ELF-1 (cell line): ENCODE measurements at places on chromosomes 3 and 15.

DNA sequence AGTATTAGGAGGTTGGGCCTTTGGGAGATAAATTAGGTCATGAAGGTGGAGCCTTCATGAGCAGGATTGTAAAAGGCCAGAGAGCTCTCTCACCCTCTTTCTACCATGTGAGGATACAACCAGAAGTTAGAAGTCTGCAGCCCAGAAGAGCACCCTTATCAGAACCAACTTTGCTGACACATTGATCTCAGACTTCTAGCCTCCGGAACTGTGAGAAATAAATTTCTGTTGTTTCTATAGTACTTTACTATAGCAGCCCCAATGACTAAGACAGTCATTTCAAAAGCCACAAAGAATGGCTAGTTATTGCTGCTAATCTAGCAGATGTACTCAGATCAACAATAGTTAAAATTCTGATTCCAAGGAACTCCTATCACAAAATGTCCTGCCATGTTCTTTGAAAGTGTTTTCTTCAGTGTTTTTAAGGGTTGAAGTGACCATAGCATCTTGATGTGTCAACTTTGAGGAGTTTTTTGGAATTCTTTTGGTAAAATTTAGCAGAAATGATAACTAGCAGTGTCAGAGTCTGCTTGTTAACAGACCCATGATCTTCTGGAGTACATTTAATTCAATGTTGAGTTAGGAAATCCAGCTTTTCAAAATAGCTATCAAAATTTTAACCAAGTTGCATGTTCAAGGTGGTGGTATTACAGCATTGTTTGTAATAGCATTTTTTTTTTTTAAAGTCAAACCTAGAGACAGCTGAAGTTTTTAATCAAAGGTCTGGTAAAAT lies 10.3 kb downstream of the DZIP3 start:
- no peak for DNase-seq

DNA sequence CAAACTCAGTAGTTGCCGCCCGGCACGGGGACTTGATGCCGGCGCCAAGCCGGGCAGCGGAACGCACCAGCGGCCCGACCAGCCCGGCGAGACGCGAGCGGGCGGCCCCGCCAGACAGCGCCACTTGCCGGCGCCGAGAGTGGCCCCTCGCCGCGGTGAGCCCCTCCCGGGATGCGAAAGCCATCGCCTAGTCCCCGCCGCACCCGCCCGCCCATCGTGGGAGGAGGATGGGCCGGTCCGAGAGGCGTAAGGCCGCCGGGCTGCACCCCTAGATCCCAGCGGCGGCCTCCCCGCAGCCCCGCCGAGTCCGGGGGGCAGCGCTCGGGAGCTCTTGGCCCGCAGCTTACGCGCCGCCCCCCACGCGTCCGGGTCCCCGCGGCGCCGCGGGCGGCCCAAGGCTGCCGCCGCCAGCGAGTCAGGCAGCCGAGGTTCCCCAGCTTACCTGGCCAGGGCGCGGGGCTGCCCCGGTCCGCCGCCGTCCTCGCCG lies 609 bp downstream of the GOLGA8A start:
- peak; percentile 23 for DNase-seq

- DNase-seq, result no peak
Measured at GRCh38 chr3:58198362-58198761, 12.4 kb downstream of the DNASE1L3 start.

- no peak for DNase-seq
Measured at GRCh38 chr3:24259901-24260512, 234.6 kb downstream of the THRB start.

DNA sequence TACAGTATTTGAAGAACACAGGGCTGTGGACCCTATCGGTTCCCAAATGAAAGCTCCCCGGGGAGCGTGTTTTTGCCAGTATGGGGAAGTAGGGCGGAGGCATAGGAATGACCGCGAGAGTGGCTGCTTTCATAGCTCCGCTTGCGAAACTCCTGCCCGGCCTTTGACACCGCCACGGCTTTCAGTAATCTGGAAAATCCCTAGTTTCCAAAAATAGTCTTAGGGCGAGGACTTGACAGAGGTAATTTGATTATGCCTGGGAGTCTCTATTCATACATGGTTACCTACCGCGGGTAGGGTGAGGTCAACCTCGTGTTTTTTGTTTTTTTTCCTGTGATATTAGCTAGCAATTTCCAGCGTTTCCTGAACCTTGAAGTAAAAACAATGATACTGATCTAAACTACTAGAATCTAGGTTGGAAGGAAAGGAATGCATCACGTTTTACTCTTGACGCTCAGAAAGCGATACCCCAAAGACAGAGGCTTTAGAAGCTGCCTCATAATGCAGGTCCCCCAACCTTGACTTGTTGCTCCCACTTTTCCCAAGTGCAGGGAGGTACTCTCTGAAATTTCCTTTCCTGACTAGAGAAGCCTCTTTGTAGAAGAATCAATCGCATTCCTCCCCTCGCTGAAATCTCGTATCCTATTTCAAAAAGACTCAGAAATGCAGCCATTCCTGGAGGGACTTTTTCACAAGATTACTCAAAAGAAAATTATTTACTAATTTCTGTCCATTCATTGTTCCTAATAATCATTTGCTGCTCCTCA lies 894 bp upstream of the CCNL1 start:
- DNase-seq, result peak; percentile 69

DNA sequence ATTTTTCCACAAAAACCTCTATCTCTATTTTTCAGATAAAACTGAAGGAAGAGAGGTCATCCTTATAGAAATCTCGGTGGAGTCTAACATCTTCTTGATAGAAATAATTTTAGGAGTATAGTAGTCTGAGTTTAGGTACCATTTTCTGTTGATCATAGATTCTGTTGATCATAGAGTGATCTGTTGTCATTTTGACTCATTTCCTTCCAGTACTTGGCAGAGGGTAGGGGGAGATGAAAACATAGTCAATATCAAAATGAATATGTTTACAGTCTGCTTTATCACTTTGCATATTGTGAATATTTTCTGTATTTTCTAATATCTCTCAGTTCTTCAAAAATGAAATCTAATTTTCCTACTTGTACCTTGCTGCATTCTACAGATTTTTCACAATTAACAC lies 353.4 kb downstream of the FEZF2 start:
- DNase-seq, result no peak

- no peak for DNase-seq
Measured at GRCh38 chr3:105715372-105715771, 153.4 kb downstream of the CBLB start.

- DNase-seq, result no peak
Measured at GRCh38 chr3:4195006-4195405, 108.2 kb upstream of the SETMAR start.

GRCh38 chr3:156764751-156765150 lies 61.4 kb upstream of the LEKR1 start:
- no peak for DNase-seq

DNA sequence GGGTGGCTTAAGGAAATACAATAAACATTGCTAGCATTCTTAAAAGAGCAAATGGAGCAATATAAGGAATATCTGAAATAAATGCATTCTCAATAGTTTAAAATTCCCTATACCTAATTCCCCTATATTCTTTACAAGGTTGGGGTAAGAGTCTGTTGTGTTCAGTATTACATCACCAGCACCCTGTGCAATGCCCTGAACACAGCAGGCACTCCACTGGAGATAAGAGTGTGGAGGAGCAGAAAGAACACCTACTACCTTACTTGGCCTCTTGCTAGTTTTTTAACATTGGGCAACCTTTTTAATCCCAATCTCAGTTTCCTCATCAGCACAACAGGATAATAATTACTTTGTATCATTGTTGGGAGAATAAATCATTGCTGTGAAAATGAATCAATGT lies 140.2 kb upstream of the PLXND1 start:
- no peak for DNase-seq

- no peak for DNase-seq
Measured at GRCh38 chr3:165638034-165638433, 199.2 kb downstream of the BCHE start.

- peak; percentile 40 for DNase-seq
Measured at GRCh38 chr15:64915518-64916227, 4.0 kb downstream of the ANKDD1A start.

- DNase-seq, result no peak
Measured at GRCh38 chr3:94609908-94610307, 547.0 kb downstream of the NSUN3 start.

GRCh38 chr3:56042326-56042951 lies 425.8 kb downstream of the ERC2 start:
- DNase-seq, result peak; percentile 32

- no peak for DNase-seq
Measured at GRCh38 chr3:99720985-99721632, 82.7 kb downstream of the COL8A1 start.

DNA sequence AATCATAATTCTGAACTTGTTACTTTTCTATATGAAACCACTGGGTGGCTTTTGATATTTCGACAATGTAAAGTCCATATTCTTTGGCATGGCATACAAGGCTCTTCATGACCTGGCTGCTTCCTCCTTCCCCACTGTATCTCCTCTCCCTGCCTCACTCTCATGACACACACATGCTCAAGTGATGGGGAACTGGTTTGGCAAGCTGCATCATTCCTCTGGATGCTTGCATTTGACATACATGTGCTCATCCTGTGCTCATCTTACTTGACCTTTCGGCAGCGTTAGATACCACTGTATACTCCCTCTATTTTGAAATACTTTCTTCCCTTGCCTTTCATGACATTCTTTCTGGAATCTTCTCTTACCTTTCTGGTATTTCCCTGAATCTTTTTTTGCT lies 51.8 kb upstream of the ZDHHC23 start:
- no peak for DNase-seq

DNA sequence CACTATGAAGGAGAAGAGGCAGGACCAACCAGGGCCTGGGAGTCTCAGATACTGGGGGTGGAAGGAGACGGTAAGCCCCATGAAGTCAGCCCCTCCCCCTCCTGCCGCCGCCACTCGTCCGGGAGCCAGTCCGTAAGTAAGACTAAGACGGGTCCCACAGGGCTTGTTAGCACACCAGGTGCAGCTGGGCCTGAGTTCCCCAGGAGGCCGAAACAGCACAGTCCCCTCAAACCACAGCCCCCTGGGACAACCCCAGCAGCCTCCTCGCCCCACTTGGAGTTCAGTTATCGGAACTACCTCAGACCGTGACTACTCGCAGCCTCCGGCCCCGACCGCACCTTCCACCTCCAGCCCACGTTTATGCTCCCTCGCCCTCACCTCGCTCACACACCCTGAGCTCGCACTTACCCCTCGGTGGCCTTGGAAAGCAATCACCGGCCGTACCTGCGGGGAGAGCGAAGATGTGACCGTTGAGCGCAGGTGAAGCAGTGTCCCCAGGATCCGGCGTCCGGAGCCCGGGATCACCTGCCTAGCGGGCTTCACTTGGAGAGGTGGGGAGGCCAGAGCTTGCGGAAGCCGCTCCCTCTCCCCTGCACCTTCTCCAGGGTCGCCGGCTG lies 557 bp downstream of the ELL3 start:
- peak; percentile 74 for DNase-seq

GRCh38 chr3:188664795-188665194 lies 507.0 kb upstream of the TPRG1 start:
- DNase-seq, result peak; percentile 17

- no peak for DNase-seq
Measured at GRCh38 chr3:127210654-127210943, 17.7 kb downstream of the PRR23E start.

DNA sequence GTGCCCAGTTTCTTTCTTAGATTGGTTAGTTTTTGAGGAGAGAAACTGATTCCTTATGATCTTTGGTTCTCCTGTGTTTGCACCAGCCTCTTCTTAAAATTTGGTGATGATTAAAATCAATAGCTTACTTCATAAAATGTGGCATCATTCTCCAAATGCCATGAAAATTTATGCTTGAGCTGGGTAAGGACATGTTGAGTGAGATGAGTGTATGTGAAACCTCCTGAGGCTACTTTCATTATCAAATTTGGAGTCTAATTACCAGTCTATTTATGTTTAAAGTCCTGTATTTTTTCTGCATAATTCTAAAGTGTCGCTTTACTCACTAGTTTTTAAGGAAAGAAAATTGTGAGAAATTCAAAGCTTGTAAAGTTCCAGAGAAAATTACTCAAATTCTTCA lies 102.1 kb downstream of the DIPK2A start:
- no peak for DNase-seq

- no peak for DNase-seq
Measured at GRCh38 chr3:32292085-32292796, 53.8 kb downstream of the CMTM8 start.

DNA sequence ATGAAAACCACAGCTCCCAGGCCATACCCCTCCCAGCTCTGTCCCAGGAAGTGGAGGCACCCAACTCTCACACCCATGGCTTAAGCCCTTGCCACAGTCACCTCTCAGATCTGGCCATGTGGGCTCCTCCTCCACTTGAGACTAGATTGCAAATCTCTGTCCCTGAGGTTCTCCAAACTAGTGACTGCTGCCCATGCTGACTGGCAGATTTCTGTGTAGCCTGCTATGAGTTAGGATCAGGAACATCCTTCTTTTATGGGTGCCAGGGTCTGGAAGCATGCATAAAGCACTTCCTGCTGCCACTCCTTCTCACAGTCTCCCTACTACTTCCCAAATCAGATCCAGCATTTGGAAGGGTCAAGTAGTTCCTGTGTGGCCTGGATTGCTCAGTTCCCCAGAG lies 59.6 kb upstream of the GOLIM4 start:
- DNase-seq, result no peak

DNA sequence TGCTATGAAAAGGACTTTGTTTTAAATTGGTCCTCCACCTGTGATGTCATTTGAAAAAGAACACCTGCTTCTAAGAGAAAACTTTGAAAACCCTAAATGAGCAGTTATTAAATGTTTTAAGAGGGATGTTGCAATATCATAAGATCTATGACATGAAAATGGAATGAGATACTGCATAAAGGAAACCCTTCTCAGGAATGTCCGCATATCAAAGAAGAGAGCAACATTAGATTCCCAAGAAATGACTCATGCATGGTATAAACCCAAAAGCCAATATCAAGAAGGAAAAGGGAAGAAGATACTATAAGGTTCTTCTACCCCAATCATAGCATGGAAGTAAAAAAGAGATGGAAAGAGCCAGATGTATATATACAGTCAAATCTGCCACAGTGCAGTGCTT lies 627.5 kb upstream of the LMCD1 start:
- DNase-seq, result no peak

DNA sequence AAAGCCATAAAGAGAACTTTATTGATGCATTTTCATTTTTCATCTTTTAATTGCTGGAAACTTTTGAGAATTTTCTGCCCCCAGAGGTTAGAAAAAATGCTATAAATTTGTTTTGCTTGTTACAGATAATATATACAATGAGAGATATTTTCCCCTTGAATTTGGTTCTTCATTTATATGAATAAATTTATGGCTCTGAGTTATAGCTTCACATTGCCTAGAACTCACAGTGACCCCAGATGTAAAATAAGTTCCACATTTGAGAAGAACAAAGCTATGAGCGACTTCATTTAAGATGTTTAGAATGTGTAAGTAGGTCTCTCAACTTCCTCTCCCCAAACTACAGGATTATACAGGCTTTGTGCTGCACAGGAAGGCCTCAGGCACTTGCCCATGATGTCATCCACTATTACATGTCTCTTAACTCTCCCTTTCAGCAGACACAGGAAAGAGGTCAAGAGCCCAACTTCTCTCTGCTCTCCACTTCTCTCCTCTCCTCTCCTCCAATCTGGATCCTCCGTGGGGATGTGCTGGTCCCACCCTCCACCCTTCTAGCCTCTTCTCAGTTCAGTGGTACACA lies 92.8 kb downstream of the DUT start:
- DNase-seq, result peak; percentile 30
